Keratinocyte (primary cell): ENCODE measurements at places on chromosomes 2 and 18.

DNA sequence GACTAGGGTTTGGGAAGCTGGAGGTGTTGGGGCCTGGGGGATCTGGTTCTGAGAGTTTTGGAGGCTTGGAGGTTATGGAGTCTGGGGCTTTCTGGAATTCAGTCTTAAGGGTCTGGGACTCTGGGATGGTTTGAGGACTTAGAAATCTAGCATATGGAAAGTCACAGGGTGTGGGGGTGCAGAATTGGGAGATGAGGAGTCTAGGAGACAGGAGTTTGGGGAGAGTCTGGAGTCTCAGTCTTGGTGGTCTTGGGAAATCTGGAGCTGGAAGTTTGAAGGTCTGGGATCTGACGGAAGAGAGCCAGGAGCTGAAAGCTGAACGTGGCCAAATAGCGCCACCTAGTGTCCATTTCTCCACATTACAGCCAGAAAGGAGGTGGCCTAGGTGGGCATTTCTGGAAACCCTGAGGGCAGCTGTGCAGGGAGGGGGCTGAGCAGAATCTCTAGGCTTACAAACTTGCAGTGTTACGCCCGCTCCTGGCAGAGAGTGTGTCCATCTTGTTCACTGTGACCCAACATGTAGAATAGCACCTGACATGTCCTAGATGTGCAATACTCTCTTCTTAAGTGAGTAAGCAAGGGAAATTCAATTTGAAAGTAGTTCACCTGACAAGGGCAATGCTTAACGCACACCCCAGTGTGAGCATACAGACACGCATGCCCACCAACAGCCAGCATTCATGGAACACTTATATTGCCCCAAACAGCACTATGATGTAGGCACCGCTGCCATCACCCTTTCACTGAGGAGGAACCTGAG is 204.8 kb downstream of the TFCP2L1 start:
- DNase-seq, result no peak

GRCh38 chr2:154452906-154453493 is 245.5 kb upstream of the KCNJ3 start:
- DNase-seq, result no peak

DNA sequence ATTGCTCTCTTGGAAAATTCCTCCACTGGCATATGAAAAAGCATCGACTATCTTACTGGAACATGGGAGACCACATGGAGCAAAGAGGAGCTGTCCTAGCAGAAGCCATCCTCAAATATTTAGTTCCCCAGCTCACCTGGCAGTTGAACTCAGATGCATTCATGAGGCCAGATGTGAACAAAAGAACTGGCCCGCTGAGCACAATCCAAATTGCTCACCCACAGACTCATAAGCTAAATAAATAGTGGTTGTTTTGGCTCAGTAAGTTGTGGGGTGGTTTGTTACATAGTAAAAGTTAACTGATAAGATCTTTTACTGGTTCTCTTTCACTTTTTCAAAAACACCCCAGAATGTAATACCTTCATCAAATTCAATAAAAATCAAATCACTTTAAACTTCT is 108.6 kb upstream of the CWC22 start:
- DNase-seq, result no peak

DNA sequence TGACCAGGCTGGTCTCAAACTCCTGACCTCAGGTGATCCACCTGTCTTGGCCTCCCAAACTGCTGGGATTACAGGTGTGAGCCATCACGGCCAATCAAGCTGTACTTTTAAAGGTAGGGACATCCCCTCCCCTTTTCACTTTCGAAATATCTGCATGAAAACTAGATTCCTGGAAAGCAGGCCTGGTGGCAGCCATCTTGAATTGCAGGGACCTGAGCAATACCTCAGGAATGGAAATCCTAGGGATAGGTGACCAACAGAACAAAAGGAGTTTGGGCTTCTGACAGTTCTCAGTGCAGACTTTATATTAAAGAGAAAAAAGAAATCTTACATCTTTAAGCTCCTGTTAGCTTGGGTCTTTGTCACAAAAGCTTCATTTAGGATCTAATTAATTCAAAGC is 62.6 kb downstream of the KLF7 start:
- no peak for DNase-seq

- DNase-seq, result no peak
Measured at GRCh38 chr2:159251296-159252173, 35.0 kb downstream of the WDSUB1 start.

DNA sequence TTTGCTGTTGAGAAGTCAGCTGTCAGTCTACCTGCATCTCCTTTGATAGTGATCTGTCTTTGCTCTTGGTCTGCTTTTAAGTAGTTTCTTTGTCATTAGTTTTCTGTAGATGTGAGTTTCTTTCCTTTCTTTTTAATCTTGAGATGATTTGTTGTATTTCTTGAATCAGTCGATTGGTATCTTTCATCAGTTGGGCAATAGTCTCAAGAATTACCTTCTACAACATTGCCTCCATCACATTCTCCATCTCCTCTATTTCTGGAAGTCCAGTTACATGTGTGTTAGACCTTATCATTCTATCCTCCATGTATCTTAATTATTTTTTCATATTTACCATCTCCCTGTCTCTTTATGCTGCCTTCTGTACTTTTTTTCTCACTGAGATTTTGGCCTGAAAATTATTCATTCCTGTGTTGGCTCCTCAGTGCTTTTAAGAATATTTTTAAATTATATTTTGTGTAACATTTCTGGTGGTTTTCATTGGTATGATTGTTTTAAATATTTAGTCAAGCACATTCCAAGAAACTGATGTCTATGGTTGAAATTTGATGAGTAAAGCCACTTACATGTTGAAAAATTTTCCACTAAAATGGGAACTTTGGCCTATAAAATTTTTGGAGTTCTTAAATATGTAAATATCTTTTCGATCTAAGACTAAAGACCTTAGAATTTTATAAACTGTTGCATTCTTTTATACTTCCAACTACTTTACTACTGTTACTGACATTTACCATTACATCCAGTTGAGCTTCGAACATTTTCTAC is 239.5 kb upstream of the MGAT5 start:
- DNase-seq, result no peak
